ENCODE measurements at places on chromosomes 2 and 18.

GRCh38 chr2:60652832-60653340 lies 99.4 kb upstream of the BCL11A start:
- no peak for DNase-seq

DNA sequence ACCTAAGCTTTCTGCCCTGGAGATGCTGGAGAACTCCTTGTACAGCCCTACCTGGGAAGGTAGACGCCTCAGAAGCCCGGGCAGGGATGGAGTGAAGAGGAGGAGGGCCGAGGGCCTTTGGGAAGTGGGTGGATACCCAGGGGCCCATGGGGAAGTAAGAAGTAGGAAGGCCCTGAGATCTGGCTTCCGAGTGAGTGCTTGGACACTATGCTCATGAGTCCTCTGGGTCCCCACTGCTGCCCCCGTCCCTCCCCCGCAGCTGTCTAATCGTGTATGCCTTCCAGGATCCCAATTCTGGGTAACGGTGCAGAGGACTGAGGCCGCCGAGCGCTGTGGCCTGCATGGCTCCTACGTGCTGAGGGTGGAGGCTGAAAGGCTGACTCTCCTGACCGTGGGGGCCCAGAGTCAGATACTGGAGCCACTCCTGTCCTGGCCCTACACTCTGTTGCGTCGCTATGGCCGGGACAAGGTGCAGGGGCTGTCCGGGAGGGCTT lies 1.1 kb downstream of the DOK1 start:
- no peak for DNase-seq

DNA sequence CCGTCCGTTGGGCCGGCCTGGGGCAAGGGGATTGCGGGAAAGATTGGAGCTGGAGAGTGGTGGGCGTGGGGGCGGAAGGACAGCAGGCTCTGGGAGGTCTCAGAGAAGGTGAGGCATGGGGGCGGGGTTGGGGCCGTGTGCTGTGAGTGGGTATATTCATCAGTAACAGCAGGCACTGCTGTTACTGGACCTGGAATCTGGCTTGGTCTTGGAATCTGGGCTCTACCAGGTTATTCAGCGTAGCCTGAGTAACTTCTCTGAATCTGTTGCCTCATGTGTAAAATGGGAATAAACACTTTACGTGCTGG lies 435 bp downstream of the RNF181 start:
- no peak for DNase-seq

DNA sequence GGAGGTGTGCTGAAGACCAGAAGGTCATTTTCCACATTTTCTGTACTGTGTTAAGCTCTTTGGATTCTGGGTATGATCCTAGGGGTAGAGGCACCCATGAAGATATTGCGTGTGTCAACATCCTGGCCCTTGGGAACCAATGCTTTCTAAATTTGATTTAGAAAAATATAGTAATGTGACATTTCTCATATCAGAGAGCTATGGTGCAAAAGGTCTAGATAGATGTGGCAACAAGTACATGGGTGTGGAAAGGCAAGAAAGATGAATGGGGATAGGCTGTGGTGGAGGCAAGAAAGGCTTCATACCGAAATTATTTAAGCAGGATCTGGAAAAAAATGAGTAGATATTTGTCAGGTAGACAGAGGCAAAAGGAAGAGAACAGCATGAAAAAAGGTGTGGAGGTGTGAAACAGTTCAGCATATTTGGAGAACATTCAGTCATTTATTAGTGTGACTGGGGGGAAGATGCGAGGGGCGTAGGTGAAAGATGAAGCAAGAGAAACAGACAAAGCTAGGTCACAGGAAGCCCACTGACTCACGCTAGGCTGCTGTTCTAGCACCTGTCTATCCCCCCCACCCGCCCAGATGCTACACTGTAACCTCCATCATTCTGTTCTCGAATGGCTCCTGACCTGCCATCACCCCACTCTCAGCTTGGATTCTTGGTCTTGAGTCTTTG lies 11.7 kb downstream of the DOK1 start:
- no peak for DNase-seq

DNA sequence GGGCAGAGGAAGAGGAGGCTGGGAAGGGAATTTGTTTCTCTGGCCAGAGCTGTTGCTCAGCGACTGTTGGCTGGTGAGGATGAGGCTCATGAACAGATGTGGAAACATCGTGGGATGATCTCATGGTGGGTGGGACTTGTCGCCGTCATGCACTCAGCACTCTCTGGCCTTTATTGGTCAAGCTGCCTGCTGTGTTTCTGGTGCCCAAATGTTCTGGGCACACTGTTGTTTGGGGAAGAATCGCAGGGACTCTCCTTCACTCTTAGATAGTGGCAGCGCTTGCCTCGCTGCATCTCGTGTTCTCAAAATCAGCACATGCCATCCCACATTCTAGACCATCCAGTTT lies 145.6 kb downstream of the AGAP1 start:
- peak; percentile 64 for DNase-seq

DNA sequence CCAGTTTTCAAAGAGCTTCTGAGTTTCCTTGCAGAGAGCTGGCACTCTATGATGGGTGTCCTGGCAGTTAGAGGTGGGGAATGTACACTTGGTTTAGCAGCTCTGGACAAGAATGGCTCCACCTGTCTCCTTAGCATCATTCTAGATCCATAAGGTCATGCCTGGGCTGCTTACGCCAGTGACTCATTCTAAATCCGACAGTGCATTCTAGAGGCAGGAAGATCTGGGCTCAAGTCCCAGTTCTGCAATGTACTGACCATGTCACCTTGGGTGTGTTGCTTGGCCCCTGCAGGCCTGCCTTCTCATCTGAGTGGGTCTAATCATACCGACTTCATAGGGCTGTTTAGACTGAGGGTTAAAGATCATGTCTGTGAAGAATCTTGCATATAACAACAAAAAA lies 46.5 kb downstream of the PTGR3 start:
- DNase-seq: peak; percentile 3

DNA sequence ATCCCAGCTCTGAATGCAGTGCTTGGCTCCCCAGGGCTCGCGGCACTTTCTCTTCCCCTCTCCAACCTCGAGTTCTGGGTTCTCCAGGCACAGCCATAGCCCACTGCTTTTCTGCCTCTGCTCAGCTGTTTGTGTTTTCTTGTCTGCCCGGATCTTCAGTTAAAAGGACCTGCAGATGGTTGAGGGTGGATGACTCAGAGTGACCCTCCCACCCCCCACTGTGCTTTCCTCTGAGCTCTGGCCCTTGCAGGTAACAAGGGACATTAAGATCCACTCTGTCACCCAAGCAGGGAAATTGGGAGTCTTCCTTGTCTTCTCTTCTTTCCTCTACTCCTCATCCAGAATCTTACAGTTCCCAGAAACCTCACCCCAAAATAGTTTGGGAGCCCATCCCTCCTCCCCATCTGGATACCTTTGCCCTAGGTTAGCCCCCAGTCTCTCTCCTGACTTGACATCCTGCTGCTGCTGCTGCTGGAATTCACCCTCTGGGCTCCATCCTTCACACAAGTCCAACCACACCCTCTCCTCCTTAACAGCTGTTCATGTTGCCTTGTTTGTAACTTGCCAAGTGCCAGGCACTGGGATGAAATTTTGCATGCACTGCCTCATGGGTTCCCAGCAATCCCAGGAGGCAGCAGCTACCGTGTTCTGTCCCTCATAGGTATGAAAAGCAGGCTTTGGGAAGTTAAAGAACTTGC lies 157.9 kb upstream of the TTC39C start:
- DNase-seq: no peak

DNA sequence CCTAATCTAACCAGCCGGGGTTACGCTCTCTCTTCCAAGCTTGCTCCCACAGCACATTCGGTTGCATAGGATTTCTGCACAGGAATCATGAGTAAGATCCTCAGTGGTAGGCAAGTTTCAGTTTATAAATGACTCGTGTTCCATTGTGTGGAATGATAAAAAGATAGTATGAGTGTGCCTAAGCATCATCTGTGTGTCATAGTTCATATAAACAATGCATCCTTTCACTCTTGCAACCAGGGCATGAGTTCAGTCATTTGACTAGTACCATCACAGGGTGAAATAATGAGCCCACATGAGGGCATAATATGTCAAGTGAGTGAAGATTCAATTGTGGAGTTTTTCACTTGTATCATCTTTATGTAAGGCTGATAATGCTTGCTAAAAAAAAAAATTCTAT lies 417.1 kb upstream of the CDH2 start:
- DNase-seq: peak; percentile 7

GRCh38 chr2:175871331-175872004 lies 130.6 kb downstream of the LNPK start:
- no peak for DNase-seq

DNA sequence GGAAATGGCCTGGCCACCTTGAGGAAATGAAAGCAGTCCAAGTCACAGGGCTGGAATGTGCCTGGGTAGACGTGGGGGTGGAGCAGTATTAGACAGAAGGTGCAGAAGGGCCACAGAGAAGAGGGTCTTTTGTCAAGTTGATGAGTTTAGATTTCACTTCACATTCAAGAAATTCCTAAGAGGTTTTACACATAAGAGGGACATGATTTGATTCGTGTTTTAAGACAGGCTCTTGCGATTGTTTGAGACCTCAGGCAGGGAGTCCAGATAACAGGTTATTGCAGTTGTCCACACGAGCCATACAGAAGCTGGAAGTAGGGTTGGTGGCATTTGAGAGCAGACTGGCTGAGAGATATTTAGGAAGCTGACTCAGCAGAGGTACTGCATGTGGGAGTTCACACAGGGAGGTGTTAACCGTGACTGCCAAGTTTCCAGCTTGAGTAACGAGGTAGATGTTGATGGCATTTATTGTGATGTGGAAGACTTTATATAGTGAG lies 64.6 kb downstream of the NEB start:
- DNase-seq: peak; percentile 33

DNA sequence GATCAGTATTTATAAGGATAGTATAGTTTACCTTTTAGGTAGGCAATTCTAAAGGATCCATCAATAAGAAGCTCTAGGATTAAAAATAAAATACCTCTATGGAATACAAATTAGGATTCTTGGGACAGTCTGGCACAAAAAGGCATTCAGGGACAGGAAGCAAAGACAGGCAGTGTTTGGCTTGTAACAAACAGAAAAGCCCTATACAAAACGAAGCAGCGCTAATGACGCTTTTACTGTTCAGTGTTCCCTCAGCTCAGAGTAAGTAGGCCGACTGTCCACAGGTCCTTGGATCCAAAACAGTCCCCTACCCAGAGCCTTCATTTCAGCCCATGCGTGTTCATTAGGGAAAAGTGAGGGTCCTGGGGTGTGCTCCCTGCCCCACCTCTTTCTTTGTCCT lies 236.3 kb downstream of the AGPS start:
- DNase-seq: no peak

Measured in NCI-H226 (cell line).